Fibroblast of pulmonary artery (primary cell): ENCODE measurements at places on chromosomes 7 and 10.

DNA sequence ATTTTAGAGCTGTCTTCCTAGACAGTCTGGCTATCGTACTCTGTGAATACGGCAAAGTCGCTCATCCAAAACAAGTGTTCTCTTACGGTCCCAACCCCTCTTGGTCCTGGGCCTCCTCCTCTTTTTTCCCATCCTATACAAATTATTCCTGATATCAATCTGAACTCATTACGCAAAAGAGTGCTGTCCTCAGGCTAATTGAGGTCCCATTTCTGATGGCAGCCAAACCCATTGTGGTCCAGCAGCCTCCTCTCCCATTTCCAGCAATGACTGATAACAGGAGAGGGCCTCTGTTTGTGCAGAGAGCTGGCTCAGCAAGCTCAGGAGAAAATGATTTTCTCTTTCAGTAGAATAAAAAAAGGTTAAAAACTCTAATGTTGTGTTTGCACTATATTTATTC is 203.4 kb upstream of the GHITM start:
- no peak for DNase-seq

DNA sequence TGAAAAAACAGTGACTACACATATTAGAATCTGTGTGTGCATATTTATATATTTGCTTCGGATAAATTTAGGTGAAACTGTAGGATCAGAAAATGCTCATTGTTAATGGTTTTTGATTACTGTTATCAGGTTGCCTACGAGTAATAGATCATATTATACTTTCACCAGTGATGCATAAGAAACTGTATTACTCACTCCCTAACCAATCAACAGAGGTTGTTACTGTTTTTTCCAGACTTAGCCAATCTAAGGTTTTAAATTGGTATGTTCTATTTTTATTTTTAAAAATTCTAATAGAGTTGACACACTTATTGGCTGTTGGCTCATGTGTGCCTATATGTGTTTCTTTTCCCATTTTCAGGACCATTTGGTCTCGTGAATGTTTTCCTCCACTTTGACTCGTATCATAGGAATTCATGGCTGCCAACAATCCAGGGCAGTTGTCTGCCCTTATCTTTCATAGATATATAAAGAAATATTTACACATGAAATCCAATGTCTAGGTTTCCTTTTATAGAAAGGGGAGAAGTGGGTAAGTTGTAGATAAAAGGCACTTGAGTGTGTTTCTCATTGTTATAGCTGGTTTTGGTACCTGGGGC is 59.2 kb downstream of the ANLN start:
- DNase-seq, result peak; percentile 32

GRCh38 chr10:48206482-48207250 is 67.8 kb downstream of the FRMPD2 start:
- no peak for DNase-seq

- DNase-seq, result no peak
Measured at GRCh38 chr10:123153486-123154091, 613 bp upstream of the BUB3 start.

DNA sequence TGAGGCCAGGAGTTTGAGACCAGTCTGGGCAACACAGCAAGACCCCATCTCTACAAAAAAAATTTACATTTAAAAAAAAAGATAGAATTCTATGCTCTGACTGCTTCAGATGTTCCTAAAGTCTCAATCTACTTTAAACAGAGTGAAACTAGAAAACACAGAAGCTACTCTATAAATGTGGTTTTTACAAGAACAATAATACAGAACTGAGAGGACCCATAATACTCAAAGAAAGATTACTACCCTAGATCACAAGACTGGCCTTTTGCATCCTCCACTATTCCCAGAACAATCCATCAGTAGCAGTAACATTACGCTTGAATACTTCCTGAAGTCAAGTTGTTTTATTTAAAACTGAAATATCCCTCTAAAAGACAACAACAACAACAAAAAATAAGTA is 119.4 kb downstream of the ZFAND4 start:
- DNase-seq, result no peak

- no peak for DNase-seq
Measured at GRCh38 chr7:128165927-128166420, 75.1 kb upstream of the LEP start.

DNA sequence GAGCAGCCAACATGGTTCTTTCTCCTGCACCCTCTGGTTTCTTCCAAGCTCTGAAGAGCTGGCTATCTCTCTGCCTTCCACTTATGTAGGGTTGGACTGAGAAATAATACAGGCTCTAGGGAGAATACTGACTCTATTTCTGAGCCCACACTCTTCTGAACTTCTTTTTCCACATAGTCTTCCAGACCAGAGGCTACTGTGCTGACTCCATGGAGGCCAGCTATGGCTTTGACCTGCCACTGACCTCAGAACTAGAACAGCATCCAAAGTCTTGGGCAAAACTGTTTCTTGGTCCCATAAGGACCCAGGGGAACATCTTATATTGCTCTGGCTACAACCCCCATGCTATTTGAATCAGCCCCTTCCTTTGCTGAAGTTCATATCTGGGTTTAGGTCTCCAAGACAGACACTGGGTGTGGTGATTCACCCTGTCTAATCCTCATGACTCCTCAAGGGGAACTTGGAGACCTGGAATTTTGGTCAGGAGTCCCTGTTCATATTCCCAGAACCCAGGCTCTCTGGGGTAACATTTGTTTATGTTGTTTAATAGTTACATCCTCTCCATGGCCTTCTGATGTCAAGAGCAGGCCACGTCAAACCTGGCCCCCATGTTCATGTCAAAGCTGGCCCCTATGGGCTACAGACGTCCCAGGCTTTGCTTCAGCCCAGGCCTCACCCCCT is 12.1 kb upstream of the PLAU start:
- no peak for DNase-seq

- no peak for DNase-seq
Measured at GRCh38 chr10:128166151-128166550, 39.9 kb upstream of the MKI67 start.

DNA sequence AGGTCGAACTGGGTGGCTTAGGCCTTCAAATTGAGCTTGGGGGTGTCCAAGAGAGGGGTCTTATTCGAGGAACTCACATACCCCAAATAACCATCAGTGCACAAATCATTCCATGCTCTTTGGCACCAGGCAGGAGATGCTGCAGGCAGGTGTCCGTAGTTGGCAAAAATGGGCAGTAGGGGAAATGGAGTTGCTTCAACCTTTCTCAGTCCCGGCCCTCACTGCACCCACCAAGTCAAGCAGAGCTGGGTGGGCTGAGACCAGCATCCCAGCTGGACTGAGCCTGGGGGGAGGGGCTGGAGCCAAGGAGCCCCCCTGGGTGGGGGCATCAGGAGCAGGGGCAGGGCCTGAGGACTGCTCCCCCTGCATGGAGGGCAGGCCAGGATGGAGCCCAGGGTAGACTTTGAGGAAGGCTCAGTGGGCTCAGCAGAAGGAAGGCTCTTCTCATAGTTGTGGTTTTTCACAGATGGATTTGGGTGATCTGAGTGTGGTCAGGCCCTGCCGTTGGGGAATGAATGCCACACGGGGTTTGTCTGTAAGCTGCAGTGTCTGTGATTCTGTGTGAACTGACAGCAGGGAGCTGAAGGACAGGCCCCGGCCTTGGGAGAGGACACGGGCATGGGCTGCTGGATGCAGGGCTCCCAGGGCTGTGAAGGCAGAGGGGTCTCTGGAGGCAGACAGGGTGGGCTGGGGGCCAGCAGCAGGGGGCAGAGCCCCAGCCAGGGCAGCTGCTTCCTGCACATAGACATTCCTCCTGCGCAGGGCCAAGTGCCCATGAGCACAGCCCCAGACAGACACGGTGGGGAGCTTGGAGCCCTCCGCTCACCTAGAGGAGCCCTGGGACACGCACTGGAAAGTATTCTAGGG is 144.5 kb downstream of the ADCY1 start:
- DNase-seq, result no peak

- peak; percentile 97 for DNase-seq
Measured at GRCh38 chr10:31318854-31319601, at the start of gene ZEB1. Gene ZEB1, plus strand, starts transcription at chr10:31319216. Its CDS starts 19 bp downstream, at chr10:31319235.

DNA sequence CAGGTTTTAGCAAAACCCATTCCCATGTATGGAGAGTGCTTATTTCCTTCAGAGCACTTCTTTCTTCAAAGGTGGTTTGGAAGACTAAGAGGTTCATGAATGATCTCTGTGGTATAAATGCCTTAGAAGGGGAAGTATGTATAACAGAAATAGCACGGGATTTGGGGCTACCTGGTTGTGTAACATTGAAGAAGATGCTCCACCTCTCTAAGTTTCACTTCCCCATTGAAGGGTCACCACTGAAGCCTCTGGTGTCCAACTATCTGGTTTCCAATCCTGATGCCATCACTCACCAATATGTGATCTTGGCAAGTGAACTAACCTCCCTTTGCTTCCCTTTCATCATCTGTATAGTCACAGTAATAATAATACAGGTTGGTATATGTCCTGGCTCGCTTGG is 37.2 kb downstream of the CYCS start:
- no peak for DNase-seq

- DNase-seq, result no peak
Measured at GRCh38 chr10:73955719-73956118, 42.2 kb upstream of the VCL start.

DNA sequence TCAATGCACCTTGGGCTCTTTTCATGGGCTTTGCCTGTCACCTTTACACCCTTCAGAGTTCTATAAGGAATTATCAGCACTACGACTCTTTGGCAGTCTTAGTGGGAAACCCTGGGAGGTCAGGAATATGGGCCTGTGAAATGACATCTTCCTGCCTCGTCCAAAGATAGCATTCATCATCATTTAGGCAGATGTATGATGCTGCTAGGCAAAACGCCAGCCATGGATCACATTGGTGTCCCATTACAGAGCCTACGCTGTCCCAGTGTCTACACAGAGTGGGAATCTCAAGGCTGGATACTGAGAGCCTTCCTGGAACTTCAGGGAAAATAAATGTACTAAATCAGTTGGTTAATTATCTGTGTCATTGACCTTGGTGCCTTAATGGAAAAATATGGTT is 259.4 kb upstream of the CELF2 start:
- no peak for DNase-seq

DNA sequence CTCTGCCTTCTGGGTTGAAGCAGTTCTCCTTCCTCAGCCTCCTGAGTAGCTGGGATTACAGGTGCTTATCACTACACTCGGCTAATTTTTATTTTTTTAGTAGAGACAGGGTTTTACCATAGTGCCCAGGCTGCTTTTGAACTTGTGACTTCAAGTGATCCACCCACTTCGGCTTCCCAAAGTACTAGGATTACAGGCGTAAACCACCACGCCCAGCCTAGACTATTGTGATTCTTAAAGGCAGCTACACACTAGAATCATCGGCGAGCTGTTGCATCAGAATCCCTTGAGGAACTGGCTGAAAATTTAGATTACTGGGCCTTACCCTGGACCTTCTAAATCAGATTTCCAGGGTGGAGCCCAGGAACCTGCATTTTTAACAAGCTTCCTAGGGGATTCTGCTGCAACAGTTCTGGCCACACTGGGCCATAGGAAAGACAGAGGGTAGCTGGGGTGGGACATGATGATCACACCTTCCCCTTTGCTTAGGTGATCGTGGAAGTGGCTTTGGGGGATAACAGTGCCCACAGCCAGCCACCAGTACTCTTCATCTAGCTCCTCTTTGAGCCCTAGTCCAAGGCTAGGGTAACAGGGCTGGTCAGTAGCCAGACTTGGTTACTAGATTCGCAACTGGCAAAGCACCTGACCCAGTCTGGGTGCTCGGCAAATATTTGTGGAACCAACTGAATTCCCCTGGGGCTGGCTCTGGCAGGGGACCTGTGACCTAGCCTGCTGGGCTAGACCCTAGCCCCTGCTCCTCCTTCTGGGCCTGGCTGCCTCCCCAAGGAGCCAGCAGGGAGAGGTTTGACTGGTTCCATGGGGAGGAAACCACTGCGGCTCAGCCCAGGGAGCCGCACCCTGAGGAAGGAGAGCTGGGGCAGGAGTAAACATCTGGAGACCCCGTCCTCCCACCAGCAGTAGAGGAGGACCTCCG is 67.1 kb upstream of the DUSP5 start:
- no peak for DNase-seq

DNA sequence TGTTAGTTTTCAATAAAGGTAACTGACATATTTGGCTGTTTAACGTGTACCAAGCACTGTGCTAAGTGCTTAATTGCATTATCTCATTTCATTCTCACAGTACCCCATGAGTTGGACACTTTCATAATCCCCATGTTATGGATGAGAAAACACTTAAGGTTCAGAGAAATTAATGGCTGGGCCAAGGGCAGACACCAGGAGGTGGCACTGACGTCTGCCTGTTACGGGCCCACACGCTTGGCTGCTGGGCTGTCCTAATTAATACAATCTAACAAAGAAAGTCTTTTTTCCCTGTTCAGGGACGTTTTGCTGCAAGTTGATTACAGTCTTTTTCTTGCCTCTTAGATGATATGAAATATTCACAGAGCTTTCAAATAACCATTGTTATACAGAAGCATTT is 16.1 kb downstream of the DYDC2 start:
- no peak for DNase-seq

GRCh38 chr10:42950606-42951485 is 126.0 kb upstream of the RET start:
- no peak for DNase-seq

DNA sequence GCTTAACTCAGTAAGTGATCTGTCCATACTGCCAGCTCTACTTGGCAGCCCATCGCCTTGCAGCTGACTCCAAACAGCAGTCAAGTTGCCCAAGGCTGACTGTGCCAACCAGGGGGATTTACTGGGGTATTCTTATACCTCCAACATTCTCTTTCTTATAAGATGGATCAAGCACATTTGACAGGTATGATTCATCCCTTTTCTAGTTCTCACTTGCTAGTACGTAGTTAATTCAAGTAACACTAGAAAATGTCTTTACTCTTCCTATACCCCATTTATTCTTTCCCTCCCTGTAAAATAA is 77.0 kb downstream of the SLC25A13 start:
- DNase-seq, result no peak

- DNase-seq, result peak; percentile 64
Measured at GRCh38 chr10:122279725-122280141, 8.6 kb downstream of the BTBD16 start.

DNA sequence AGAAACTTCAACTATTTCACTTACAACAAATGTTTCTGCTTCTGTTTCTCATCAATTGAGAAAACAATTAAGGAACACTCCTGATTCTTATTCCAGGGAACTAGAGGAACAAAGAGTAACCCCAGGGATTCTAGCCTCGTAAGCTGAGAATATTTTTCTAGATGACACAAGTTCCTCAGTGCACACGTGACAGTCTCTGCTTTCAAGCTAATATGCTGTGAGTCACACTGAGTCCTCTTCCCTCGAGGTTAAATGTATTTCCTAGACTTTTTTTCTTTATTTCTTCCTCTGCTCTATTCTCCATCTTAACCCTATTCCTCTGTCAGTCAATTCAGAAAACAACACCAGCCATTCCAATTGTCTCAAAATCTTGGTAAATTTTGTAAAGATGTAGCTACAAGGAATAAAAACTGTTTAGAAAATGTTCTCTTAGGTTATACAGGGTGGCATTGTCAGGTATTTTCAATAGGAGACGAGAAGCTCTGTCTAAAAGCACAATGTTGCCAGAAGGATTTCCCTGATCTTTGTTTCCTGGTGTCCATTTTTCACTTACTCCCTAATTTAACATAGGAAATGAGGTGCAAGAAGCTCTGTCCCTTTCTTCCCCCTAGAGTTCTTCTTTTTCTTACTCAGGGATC is 5.8 kb upstream of the C1GALT1 start:
- DNase-seq, result peak; percentile 84
